Muscle of back (tissue), 13 donors: ENCODE measurements at places on chromosomes 6 and 20. TPM values are rescaled to one million over a fixed set of nuclear protein-coding genes. Genes with fewer than 3 reads are reported as not detected.

The OR2B2 gene
- polyA plus RNA-seq = not detected

GRCh38 chr6:80528115-80528514 lies 421.6 kb downstream of the BCKDHB start:
- no peak for DNase-seq

DNA sequence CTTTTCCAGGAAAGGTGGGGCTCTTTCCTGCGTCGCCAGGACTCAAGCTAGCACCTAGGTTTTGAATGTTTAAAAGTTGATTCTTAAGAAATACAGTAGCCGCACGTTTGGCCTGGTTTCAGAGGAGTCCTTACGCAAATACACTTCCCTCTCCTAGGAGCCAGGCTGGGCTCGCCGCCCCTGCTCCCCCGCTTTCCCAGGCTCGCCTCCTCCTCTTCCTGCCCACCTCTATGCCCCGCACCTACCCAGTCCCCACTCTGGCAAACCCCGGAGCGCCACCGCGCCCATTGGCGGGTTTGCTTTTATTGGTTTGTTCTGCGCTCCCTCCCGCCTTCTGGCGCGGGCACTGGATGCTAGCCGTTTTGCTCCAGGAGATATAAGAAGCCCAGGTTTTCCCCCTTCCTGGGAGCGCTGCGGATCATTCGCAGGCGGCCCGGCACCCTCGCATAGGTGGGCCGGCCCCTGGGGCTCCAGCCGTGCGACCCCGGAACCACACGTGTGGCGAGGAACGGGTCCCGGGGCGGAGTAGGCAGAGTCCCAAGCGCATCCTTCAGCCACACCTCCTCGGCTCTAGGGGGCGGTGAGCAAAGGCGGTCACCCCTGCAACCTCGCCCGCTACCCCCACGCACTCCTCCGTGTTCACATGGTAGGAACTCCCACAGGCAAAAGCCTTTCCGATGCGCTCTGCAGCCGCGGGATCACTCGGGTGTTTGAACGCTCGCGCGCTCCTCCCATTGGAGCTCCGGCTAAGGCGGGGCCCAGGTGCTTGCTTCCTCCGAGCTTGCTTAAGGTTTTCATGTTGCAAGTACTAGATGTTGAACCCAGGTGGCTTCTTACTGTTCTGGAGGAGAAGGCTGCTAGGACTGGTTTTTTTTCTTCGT lies 119.0 kb downstream of the RTN4IP1 start:
- no peak for DNase-seq

DNA sequence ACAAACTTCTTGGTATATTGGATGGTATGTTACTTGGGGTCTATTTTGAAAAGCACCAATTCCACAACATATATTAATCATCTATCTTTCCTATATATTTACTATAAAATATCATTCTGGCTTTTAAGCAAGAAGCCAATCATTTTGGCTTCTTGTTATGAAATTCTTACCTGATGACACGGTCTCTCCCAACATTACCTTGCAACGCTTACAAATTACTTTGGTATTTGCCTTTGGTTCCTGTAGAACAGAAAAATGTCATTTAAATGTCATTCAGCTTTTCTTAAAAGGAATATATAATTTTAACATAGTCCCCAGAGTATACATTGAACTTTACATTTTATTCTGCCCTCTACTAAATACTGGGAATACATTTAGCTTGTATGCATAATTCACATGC lies 27.4 kb downstream of the UBE3D start:
- DNase-seq = no peak

- no peak for DNase-seq
Observed at GRCh38 chr6:31768363-31769257, 6.2 kb downstream of the SAPCD1 start.

DNA sequence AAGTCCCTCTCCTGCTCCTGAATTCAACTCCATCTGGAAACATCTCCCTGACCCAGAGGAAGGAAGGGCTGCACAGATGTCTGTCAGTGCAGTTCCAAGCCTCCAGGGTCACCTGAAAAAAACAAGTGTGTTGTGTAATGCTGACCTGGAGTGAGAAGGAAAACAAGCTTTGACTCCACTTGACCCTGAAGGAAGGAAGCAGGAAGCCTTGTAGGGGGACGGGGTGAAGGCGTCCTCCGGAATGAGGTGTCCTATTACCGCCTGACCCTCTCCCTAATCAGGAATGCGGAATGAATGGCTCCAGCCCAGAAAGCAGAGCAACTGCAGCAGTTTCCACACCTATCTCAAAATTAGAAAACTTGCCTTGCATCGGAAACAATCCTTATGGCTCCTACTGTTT lies 13.9 kb upstream of the ADGRF5 start:
- DNase-seq = no peak

- peak; percentile 33 for DNase-seq
Observed at GRCh38 chr6:31683591-31683990, 2.7 kb upstream of the LY6G5C start.

The RIMS1 gene
- 1.2 TPM for polyA plus RNA-seq

The SOBP gene
- polyA plus RNA-seq = 18.4 TPM

The BHLHE23 gene
- not detected for polyA plus RNA-seq

DNA sequence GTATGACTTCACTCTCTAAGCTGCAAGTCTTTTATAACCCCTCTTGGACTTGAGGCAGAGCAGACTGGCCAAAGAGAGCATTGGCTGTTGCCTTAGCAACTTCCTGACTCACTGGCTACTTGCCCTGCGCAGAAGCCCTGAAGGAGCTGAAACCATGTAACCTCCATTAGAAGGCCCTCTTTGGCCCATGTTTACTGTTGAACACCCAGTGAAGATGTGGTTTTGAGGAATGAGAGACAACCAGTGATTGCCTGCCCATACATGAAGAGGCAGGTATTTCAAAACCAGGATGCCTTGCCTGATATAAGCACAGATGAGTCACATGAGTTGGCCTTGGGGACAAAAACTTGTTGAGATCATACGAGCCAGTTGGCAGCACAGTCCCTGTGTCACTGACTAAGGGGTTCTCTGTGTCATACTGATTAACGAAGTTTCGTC lies 182.5 kb downstream of the EDN1 start:
- DNase-seq = no peak

The THBD gene
- 9.6 TPM for polyA plus RNA-seq

The SAMD5 gene
- polyA plus RNA-seq = 3.0 TPM

The SLC32A1 gene
- not detected for polyA plus RNA-seq

The L3MBTL3 gene
- 5.5 TPM for polyA plus RNA-seq

DNA sequence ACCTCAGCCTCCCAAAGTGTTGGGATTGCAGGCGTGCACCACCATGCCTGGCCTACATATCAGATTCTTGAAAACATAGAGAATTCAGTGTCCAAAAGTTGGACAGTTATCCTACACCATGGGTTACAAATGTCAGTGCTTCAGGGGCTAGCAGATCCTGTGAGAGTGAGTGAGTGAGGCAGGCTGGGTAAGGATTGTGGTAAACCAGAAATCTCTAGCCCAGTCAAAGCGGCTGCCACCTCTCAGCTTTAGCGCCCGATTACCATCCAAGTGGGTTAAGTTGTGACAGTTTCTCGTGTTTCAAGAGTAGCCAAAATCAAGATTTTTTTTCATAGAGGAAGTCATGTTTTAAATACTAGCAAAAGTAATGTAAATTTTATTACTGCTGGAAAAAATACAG lies 21.9 kb upstream of the CSE1L start:
- DNase-seq = no peak

- DNase-seq = no peak
Observed at GRCh38 chr6:168037242-168037641, 39.8 kb downstream of the KIF25 start.

DNA sequence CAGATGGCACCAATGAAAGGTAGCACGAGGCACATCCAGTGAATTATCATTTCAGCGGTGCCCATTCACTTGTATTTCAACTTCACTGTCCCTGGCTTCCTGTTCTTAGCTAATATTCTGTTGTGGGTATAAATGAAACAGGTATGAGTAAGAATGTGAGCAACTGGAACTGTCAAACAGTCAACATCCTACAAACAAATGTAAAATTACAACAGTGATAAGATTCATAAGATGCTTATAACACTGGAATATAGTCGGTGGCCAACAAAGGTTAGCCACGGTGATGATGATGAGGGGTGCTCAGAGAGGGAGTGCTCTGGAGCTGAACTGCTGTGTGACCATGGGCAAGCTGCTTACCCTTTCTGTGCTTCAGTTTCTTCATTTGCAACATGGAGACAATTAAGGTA lies 74.9 kb upstream of the TOX2 start:
- no peak for DNase-seq

The EYS gene
- 0.44 TPM for polyA plus RNA-seq

- no peak for DNase-seq
Observed at GRCh38 chr6:36823421-36824096, 15.7 kb downstream of the CPNE5 start.

The HSPA12B gene
- 23.1 TPM for polyA plus RNA-seq

GRCh38 chr6:118652051-118652615 lies 742 bp upstream of the CEP85L start:
- DNase-seq = peak; percentile 30

- peak; percentile 64 for DNase-seq
Observed at GRCh38 chr20:19785983-19786285, 27.9 kb downstream of the RIN2 start.
